ENCODE measurements at places on chromosomes 4 and X. TPM values are rescaled to one million over a fixed set of nuclear protein-coding genes. Genes with fewer than 3 reads are reported as not detected.
A peak's percentile ranks its signal among the peaks of the same experiment; 100 is the strongest.

The CXCL3 gene
- 0.20 TPM for polyA plus RNA-seq

The SHOX gene
- 0.25 TPM for polyA plus RNA-seq

The SHROOM4 gene
- 9.1 TPM for polyA plus RNA-seq

The PCSK1N gene
- polyA plus RNA-seq, result 4.4 TPM

The SERPINA7 gene
- polyA plus RNA-seq, result 0.18 TPM

The SYNPO2 gene
- polyA plus RNA-seq, result 28.2 TPM

The FMR1NB gene
- 0.37 TPM for polyA plus RNA-seq

- no peak for DNase-seq
Observed at GRCh38 chrX:3638280-3638873, 75.1 kb downstream of the PRKX start.

GRCh38 chr4:76987153-76987591, 37.6 kb downstream of the SEPTIN11 start:
- peak; percentile 42 for DNase-seq

DNA sequence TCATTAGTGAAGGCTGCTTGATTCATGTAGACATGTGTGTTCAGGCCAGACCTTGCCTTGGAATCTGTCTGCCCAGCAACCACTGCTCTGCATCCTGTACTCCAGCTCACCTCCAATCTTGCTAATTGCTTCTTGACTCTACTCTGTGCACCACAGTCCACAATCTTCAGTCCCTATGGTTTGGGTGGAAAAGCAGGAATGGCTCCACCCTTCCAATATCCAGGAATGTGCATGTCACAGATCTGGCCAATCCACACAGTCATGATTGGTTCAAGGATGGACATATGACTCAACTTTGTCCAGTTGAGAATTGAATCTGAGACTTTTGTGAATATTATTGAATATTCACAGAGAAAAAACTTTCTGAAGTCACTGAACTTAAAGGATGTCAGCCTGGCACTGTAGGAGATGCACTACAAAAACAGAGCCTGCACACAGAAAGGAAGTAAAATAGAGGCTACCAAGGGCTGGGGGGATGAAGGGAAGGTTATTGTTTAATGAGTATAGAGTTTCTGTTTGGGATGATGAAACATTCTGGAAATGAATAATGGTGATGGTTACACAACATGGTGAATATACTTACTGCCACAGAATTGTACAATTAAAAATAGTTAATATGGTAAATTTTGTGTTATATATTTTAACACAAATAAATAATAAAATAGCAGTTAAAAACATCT, 161.3 kb upstream of the USP38 start:
- DNase-seq, result no peak

- no peak for DNase-seq
Observed at GRCh38 chrX:23380581-23380980, 45.9 kb downstream of the PTCHD1 start.

DNA sequence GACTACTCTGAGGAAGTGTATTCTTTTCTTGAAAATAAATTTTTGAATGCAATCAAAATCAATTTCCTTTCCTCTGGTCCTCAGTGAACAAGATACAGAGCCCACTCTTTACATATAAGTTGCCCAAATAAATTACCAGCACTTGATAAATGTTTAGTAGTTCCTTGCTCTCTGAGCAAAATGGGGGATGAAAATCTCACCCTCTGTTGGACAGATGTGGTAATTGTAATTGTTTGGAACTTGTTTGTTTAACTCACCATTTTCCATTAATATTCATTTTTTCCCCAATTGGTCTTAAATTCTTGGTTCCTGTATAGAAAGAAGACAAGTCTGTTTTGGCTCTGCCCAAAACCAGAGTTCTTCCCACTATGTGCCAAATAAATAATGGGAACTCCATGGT, 146.3 kb downstream of the LDB2 start:
- no peak for DNase-seq

- DNase-seq, result no peak
Observed at GRCh38 chr4:107757864-107758476, 37.9 kb upstream of the PAPSS1 start.

DNA sequence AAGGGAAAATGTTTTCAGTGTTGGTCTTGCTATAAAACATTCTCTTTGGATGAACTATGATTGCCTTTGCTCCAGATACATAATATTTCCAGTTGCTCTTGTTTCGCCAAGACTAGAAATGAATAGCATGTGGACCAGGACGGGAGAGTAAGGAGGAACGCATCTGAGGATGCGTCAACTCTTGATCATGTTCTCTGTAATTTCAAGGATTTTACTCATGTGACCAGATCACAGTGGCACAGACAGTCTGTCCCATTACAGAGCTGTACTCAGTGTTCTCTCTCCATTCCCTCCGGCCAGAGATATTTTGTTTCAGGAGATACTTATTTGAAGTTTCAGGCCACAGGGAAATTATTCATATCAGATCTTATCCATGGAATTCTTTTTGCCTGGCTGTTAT, 266.6 kb downstream of the MID1IP1 start:
- no peak for DNase-seq

DNA sequence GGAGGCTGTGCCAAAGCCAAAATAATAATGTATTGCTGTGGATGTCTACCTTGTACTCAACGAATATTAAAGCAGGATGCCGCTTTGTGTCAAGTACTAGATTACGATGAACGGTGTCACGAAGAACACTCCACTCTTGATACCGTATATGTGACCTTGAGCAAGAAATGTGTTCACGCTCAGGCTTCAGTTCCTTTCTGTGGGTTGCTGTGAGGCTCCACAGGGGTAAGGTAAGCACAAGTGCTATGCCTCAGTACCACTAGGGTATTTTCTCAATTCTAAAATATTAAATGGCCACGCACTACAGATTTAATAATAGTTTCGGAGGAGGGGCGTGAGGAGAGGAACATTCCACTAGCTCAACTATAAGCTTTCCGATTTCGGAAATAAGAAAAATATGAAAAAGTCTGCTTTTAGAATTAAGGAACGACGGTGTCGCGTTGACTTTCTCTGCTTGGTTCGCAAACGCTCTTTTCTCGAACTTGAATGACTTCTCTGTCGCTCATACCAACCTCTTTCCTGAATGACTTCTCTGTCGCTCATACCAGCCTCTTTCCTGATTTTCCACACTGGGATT, 607 bp upstream of the SCOC start:
- DNase-seq, result no peak

DNA sequence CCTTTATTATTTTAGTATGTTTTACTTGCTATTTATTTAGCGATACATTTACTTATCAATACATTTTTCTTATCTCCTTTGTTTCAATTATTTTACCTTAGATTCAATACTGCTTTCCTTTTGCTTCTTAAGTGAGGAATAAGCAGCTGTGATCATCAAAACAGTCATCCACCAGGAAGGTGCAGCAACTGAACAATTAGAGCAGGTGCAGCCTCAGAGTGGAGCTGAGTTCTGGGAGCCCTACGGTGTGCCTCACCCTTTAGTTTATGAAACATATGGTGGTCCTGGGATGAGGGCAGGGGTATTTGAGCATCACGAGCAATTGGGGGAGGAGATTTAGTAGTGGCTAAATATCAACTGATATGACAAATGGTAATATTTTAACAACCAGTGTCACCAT, 111.0 kb downstream of the FRYL start:
- DNase-seq, result no peak

GRCh38 chrX:23900220-23900797, 7.4 kb downstream of the APOO start:
- DNase-seq, result no peak

DNA sequence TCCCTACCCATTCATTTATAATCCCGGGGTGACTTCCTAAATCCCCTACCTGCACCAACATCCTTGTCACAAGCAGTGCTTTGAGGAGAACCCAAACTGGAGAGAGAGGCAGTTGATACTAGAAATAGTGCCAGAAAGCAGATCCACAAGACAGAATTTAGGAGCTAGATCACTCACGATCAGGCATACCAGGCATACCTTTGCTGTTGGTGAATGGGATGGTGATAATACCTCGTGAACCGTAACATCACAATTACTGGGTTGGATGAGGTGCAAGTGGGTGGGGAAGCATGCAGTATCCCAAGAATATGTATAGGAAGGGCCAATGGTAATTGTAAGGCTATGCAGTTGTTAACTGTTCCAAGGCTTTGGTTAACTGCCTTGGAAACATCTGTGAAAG, 129.3 kb downstream of the TMA16 start:
- DNase-seq, result no peak

- DNase-seq, result no peak
Observed at GRCh38 chr4:116272336-116272735, 813.0 kb downstream of the TRAM1L1 start.

- no peak for DNase-seq
Observed at GRCh38 chrX:105647749-105648148, 174.6 kb upstream of the NRK start.

DNA sequence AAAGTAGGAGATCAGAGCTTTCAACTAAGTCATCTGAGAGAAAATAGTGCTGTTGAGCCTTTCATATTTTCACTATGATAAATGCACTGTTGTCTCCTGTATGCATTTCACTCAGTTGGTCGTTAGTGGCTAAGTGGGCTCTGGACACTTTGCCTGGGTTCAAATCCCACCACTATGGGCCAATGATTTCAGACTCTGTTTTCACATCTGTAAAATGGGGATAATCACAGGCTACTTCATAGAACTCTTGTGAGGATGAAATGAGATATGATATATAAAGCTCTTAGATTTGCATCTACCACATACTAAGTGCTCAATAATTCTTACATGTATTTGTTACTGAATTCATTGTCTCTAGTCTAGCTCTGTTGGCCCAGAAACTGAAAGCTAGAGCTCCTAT, 16.8 kb downstream of the LNX1 start:
- DNase-seq, result no peak

GRCh38 chrX:2676794-2677675, 14.1 kb upstream of the CD99 start:
- DNase-seq, result no peak

DNA sequence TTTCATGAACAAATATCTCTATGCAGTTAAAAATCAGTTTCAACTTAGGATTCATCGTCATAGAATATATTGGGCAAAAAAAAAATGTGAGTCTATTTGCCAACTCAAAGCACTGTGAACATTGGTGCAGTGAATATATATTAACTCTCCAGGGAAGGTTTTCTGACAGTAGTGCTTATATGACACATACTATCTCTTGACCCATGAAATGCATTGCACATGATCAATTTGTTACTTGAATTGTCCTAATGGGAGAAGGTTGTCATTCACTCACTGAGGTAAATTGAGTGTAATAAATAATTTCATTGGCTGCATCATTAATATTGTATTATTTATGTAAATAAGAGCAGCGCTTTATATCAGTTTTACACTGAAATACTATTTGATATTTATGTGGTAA, 2458.5 kb downstream of the ARAP2 start:
- DNase-seq, result no peak

DNA sequence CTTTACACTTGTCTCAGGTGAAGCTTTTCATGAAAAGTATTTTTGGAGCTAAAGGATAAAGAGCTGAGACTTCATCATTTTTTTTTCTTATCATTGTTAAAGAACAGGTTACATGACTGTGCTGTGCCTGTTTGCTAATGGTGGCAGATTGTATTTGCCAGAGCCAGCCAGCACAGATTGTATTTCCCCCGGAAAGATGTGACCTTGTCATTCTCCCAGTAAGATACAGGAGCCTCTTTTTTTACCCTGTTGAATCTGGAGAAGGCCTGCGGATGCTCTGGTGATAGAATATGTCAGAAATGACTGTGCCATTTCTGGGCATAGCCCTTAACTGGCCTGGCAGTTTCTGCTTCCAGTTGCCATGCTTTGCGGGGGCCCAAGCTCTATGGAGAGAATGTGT, 91.9 kb downstream of the GPRIN3 start:
- no peak for DNase-seq

GRCh38 chr4:22170353-22170752, 221.8 kb upstream of the KCNIP4 start:
- no peak for DNase-seq

DNA sequence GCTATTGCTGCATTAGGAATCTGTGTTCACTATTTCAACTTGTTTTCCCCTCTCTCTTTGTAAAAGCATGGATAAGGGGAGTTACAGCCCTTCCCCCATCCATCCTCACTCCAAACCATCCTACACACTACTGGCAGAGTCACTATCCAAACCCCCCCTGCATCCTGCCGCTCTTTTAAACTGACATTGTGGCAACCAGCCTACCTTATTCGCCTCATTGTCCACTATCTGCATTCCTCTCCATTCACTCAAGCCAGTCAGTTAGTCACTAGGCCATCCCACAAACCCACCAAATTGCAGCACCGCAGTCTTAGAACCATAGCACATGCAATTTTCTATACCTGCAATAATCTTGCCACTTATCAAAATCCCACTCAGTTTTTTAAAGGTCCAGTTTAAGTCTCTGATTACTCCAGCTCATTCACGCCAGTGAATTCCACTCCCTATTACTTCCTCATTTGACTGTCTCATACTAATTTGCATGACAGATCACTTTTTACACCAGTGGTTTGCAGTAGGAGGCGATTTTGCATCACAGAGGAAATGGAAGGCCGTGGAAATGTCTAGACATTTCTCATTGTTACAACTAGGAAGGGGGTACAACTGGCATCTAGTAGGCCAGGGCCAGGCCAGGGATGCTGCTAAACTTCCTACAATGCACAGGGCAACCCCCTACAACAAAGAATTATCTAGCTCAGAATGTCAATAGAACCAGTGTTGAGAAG, 181.8 kb downstream of the HS6ST2 start:
- DNase-seq, result no peak

DNA sequence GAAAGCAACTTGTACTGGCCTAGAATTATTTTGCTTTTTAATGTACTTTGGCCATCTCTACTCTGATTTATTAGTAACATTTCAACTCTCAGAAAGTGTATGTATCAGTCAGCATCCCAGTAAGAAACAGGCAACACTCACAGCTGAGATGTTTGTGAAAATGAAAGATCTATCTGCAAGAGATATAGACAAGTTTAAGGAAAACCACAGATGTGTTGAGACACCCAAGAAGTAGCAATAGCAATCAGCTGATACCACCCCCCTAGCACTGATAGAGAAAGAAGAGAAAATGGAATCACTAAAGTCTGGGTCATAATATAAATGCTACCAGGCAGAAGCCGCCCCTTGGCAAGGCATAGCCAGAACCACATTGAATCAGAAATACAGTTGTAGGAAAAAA, 372.0 kb downstream of the ARAP2 start:
- DNase-seq, result no peak

DNA sequence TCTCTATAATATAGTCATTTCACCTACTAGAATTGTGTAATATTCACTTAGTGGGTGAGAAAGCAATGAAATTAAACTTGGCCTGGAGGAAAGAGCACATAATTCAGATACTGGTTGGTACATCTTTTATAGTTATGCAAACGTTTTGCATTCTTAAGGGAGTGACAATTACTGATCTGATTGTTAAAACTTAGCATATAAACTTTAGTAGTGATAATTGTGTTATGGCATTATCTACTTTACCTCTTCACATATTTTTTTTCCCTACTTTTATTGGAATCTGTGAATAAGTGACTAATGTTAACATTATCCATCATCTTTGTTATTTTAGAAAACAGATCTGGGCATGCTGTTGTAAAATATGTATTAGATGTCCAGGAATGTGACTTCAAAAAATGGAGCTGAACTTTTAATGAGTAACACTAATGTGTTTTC, 217.4 kb upstream of the GIMD1 start:
- DNase-seq, result no peak

GRCh38 chrX:54248309-54248708, 65.3 kb upstream of the FAM120C start:
- no peak for DNase-seq
